ENCODE measurements at places on chromosomes 5 and 9.
A peak's percentile ranks its signal among the peaks of the same experiment; 100 is the strongest.

GRCh38 chr5:35162848-35163709, 67.2 kb downstream of the PRLR start:
- no peak for DNase-seq

GRCh38 chr5:95729115-95730010, 1.8 kb upstream of the RHOBTB3 start:
- DNase-seq, result no peak

DNA sequence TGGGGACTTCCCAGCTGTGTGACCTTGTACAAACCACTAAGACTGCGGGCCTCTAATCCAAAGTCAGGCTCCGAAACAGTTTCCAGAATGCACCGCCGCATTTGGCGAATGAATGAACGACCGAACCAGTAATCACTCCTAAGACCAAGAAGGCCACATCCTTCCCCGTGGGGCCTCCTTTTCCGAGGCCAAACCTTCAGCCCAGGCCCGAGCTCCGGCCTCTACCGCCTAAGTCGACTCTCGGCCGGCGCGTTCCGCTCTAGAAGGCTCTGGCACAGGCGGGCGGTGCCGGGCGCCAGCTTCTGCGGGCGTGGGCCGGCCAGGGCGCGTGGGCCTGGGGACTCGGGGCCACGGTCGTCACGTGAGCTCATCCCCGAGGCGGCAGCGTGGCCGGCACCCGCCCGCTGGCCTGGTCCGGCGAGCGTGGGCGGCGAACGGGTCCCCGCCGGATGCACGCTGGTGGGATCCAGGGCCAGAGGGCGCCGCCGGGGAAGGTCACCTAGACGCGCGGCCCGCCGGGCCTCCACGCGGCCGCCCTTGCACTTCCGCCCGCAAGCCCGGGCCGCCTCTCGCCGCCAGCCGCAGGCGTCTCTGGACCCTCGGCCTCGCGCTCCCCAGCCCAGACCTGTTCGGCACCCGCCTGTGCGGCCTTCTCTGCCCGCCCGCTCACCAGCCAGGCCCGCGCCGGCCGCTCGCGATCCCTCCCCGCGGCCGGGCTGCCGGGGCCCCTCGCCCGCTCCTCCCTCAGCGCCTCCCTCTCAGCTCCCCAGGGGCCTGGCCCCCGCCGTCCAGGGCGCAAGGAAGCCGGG, 754 bp downstream of the VDAC1 start:
- peak; percentile 44 for DNase-seq

DNA sequence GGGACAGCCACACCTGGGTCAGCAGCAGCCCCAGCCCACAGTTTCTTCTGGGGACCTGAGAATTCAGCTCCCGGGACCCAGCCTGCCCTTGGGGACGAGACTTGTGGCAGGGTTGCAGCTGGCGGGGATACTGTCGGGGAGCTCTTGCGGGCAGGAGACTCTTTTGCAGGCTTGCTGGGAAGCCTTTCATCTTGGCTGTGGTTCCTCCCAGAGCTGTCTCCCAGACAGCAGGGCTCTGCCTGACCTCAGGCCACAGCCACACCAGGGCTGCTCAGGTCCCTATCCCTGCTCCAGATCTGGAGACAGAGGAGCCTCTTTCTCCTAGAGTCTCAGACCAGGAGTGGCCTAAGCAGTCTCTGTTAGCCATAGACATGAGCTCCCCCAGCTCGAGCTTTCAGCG, 4.7 kb upstream of the MYMK start:
- no peak for DNase-seq

DNA sequence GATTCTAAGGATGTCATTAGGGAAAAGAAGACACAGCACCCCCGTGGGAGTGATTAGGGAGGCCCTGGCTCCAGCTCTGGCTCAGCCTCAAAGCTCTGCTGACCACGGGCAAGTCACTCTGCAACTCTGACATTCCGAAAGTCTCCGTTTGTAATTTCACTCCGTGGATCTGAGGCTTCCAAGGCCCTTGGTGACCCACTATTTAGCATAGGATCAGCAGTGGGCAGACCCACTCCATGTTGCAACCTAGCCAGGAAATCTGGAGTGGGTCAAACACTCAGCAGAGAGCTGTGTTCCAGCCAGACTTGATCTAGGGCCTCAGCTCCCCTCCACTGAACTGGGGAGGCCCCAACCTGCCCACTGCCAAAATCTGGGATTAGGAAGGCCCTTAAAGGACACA, 11.8 kb downstream of the PHF19 start:
- no peak for DNase-seq

- DNase-seq, result no peak
Measured at GRCh38 chr5:155193483-155194107, 180.0 kb downstream of the KIF4B start.

GRCh38 chr5:178077751-178078150, 35.6 kb upstream of the N4BP3 start:
- peak; percentile 17 for DNase-seq

GRCh38 chr9:30574355-30575151, 1809.9 kb upstream of the ACO1 start:
- DNase-seq, result no peak

GRCh38 chr5:69530561-69531405, 29.2 kb upstream of the GTF2H2C start:
- DNase-seq, result no peak

GRCh38 chr5:59814537-59814872, 79.0 kb downstream of the PDE4D start:
- DNase-seq, result no peak

DNA sequence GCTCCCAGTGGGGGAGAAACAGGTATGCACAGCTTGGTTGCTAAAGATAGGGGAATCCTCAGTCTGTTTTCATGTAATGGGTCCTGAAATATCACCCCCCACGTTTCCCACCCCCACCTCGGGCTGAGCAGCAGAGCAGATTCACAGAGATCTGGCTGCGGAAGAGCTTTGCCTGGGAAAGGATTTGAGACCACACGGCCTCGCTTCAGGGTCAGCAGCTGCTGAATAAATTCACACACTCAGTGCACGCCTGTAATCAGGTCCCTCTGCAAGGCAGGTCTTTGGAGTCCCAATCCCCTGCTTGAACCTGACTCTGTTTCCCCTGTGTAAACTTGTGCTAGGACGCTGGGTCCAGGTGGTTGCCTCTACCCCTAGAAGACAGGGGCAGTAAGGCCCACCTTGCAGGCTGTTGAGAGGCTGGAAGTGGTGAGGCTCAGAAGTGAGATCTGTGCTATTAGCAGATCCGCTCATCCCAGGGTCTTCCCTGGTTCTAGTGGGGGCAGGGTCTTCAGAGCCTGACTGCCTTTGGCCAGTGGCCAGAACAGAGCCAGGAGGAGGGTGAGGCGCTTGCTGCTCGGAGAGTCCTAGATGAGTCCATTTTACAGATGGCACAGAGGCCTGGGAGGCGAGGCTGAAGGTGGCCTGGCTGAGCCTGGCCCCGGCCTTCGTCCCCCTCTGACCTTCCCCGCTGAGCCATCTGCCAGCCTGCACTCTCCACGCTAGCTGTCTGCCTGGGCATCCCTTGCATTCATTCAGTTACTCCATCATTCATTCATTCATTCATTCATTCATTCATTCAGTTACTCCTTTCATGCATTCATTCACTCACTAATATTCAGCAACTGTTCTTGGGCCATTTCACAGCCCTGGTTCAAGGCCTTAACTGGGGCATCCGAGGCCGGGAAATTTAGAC, 16.7 kb upstream of the NEURL1B start:
- no peak for DNase-seq

DNA sequence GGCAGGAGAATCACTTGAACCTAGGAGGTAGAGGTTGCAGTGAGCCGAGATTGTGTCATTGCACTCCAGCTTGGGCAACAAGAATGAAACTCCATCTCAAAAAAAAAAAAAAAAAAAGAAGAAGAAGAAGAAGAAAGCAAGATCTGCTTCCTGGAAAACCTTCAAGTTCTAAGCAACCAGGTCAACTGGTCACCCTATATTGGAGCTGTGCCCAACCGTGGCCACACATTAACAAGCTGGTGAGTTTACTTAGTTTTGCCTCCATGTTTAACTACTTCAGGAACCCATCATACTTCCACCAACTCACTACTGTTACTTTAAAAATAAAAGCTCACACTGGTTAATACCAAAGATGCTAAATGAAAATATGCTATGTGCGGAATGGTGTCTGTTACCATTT, 12.3 kb upstream of the SKP1 start:
- DNase-seq, result no peak

GRCh38 chr9:6614489-6614888, 31.0 kb downstream of the GLDC start:
- DNase-seq, result no peak

DNA sequence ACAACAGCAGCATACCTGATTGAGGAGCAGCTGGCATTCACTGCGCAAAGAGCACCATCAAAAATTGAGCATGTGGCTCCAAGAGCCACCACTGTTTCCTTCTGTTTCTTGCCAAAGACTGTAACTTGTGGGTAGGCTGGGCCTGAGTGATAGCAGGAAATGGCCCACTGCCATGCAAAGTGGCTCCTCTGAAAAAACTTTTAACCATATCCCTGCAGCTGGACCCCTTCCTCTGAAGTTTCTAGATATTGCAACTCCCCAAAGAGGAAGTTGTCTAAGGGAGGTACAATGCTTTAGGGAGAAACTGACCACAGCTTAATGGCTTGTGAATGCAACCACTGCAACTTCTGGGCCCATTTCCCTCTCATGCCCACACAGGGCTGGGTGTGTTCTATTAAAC, 355.4 kb upstream of the PDE4D start:
- no peak for DNase-seq

GRCh38 chr9:136899196-136899595, 12.9 kb downstream of the TRAF2 start:
- DNase-seq, result no peak

DNA sequence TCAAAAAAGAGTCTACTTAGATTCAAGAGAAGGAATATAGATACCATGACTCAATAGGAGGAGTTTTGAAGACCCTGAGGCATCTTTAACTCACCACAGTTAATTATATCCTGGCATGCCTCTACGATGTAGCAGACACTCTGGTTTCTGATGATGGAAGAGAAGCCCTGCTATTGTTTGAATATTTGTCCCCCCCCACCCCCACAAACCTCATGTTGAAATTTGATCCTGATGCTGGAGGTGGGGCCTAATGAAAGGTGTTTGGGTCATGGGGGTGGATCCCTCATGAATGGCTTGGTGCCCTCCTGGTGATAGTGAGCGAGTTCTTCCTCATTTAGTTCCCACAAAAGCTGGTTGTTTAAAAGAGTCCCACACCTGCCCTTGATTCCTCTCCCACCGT, 147.9 kb upstream of the TBCA start:
- DNase-seq, result peak; percentile 1

DNA sequence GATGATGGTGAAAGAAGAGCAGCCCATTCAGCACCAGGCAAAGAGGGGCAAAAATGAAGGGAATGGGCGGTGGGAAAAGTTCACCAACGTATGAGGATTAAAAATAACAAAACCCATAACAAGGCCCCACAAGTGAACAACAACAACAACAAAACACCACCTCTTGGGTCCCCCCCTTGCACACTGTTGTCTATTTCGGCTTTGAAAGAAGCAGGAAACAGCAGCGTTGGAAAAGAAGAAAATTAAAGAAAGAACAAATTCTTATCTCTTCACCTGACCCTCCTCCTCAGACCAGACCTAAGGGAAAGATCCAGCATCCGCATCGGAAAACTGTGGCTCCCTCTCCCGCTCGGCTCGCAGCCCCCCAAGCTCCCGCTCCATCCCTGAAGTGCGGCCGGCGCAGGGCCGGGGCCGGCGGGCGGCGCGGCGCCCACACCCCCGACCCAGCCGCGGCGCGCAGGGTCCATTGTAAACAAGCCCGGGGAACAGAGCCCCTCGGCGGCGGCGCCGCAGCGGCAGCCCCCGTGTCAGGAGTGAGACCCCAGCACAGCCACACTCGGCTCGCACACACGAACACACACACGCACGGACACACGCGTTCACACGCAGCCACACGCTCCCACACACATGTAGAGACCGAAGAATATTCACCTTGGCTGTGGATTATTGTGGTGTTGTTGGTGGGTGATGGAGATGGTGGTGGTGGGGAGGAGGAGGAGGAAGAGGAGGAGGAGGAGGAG, 535 bp downstream of the RFX3 start:
- no peak for DNase-seq

DNA sequence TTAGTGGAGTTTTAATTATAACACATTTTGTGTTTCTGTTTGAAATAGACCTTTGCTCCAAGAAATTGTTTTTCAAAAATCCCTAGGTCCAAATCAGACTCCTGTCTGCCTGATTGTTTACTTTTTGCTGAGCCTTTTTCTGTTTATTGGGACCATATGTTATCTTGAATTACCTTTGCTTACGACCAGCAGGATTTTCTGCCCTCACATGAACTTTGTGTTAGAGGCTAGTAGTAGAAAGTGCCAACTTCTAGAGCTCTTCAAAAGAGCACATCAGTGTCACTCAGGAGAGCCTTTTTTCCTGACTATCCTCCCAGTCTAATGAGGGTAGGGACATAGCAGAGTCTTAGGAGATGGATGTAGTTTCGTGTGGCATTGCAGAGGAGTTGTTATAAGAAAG, 10.2 kb downstream of the RECK start:
- no peak for DNase-seq

DNA sequence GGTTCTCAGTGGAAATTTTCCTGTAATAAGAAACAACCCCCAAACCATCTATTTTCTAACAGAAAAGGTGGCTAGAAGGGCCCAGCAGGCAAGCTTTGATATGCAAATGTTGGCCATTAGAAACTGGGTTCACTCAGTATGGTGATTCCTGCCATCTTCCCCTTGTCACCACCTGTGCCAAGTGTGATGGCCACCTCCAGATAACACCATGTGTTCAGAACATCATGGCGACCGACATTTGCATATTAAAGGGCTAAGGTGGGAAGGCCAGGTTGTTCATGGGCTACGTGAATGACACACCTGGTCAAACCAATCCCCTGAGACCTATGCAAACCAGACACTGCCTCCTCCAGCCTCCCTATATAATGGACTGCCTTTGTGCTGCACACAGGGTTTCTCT, 20.4 kb downstream of the FOXE1 start:
- DNase-seq, result no peak

- no peak for DNase-seq
Measured at GRCh38 chr5:74490814-74491213, 149.7 kb downstream of the ENC1 start.

Data from trophoblast cell (in vitro differentiated cells and primary cell).